Transverse colon (tissue), 4 donors: ENCODE measurements at places on chromosomes 1 and 21. TPM values are rescaled to one million over a fixed set of nuclear protein-coding genes. Genes with fewer than 3 reads are reported as not detected.

DNA sequence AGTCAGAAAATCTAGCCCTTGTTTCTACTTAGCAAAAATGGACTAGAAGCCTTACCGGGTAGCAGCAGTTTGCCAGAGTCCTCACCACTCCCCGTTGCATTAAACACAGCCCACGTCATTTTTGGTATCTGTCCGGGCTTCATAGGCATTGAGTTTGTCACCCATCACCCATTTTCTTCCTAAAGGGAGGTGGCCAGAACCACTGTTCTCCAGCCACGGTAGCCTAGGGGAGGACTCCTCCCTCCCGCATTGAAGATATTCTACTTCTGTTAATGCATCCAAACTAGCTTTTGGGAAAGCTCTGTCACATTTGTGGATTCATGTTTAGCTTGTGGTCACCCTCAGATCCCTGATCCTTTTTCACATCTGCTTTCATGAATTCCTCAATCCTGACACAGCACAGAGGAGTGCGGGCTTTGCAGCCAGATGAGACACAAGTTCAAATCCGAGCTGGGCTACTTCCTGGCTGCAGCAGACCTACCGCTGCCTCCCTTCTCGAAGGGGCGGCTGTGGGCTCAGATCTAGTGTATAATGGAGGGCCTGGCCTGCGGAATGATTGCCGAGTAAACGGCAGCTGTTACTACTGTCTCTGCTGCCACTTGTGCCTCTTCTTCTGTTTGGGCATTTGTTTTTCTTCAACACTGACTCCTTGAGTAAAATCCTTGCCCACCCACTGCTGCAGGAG is 63.2 kb upstream of the EFHD2 start:
- DNase-seq, result no peak
- H3K36me3 ChIP-seq, result no peaks in the 10 kb centered on the region
- no peak overlapping the region for H3K4me3 ChIP-seq
- H3K27ac ChIP-seq, result no peak overlapping the region
- peaks cover 27% of the 10 kb centered on the region for H3K4me1 ChIP-seq
- no peaks in the 10 kb centered on the region for H3K27me3 ChIP-seq

- H3K27me3 ChIP-seq, result no peaks in the 10 kb centered on the region
- H3K27ac ChIP-seq, result no peak overlapping the region
- H3K4me1 ChIP-seq, result no peaks in the 10 kb centered on the region
- DNase-seq, result no peak
- H3K4me3 ChIP-seq, result no peak overlapping the region
- no peaks in the 10 kb centered on the region for H3K36me3 ChIP-seq
These were observed 227.3 kb downstream of the DYRK1A start for GRCh38 chr21:37593740-37594471.

Gene TNFAIP8L2
- 5.1 TPM for total RNA-seq

- no peaks in the 10 kb centered on the region for H3K4me1 ChIP-seq
- no peak for DNase-seq
- peak overlapping the region; percentile 94 for H3K27ac ChIP-seq
- H3K27me3 ChIP-seq, result peaks cover 40% of the 10 kb centered on the region
- H3K36me3 ChIP-seq, result no peaks in the 10 kb centered on the region
These were observed 625 bp upstream of the NEGR1 start for GRCh38 chr1:72283022-72283306.

- H3K4me1 ChIP-seq, result no peaks in the 10 kb centered on the region
- H3K27ac ChIP-seq, result no peak overlapping the region
- H3K36me3 ChIP-seq, result no peaks in the 10 kb centered on the region
- no peak overlapping the region for H3K4me3 ChIP-seq
- H3K27me3 ChIP-seq, result peaks cover 41% of the 10 kb centered on the region
These were observed 14.3 kb upstream of the OLIG2 start for GRCh38 chr21:33011462-33011861.

Gene TFF1
- 25.8 TPM for total RNA-seq

DNA sequence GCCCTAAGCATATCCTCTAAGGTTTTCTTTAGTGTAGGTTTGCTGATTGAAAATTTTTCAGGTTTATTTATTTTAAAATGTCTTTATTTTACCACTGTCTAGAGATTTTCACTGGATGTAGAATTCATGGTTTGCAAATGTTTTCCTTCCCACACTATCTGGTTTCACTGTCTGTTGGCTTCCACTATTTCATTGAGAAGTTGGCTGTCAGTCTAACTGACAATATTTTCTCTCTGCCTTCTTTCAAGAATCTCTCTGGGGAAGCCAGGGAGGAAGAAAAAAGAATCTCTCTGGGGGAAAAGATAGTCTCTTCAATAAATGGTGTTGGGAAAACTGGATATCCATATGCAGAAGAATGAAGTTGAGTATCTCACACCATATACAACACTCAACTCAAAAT is 226.0 kb downstream of the COP1 start:
- H3K27ac ChIP-seq, result no peak overlapping the region
- no peak for DNase-seq
- no peaks in the 10 kb centered on the region for H3K36me3 ChIP-seq
- H3K4me1 ChIP-seq, result no peaks in the 10 kb centered on the region
- no peak overlapping the region for H3K4me3 ChIP-seq

DNA sequence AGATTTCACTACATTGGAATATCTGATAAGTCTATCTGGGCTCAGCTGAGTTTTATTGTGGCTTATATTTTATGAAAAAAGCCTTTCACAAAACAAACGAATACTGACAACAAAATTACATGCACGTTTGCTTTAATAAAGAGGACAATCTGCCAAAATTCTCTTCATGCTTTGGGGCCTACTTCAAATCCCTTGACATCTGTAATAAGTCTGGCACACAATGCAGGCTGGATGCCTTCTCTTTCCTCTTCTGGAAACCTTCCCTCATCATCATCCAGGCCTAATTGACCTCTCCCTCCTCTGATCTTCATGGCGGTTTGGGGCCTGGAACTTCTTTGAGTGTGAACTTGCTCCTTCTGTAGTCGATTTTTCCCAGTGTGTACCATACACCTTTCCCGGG is 70.3 kb downstream of the MAP10 start:
- no peaks in the 10 kb centered on the region for H3K27me3 ChIP-seq
- no peak for DNase-seq
- H3K36me3 ChIP-seq, result no peaks in the 10 kb centered on the region
- no peak overlapping the region for H3K27ac ChIP-seq

DNA sequence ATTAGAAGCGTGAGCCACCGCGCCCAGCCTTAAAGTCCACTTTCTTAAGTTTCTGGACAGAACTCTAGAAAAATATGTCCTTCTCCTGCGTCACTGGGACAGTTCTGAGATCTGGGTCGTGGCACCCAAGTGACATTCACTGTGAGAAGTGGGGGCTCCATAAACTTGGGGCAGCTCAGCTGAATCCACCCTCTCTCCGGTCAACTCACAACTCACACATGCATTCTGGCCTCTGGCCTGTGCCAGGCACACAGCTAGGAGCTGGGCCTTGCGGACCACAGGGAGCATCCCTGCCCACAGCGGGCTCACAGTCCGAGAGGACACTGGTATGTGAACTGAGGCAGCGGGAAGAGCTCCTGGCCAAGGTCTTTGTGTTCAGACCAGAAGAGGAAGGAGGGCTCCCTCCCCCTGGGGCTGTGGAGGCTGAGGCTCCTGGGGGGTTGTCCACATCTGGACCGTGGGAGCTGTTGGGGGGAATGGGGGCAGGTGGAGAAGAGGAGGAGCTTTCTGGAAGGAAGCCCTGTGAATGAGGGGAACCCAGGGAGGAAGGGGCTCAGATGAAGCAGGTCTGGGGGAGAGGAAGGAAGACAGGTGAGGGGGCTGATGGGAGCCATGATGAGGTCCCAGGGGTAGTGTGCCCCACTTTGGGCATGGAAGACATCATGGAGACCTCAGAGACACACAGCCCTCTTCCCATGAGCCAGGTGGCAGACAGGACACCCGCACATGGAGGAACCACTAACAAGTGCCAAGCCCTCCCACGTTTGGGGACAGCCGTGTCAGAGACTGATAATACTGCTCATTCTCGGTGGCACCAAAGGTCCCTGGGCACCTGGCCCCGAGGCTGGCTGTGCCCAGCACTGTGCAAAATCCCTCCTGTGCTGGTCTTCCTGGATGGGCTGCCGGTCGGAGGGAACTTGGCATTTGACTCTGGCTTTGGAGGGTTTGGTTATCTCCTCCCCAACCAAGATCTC is 191.0 kb upstream of the VAMP3 start:
- DNase-seq, result no peak
- no peak overlapping the region for H3K4me3 ChIP-seq
- H3K36me3 ChIP-seq, result no peaks in the 10 kb centered on the region
- no peak overlapping the region for H3K27ac ChIP-seq

DNA sequence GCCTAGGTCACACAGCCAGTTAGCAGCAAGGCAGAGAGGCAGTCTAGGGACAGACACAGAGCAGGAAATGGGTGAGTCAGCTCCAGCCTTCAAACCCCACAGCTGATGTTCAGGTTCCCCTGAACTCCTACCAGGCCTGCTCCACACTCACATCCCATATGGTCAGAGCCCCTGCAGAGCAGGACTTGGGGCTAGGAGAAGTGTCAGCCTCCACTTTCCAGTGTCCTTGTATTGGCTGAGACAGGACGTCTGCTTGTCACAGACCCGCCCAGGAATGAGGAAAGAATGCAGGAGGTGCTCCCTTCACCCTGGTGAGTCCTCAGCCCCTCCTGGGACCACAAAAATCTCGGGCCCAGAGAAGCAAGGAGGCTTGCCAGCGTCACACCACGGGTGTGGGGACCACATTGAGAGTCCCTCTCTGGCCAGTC is 92.5 kb downstream of the LACTBL1 start:
- H3K4me1 ChIP-seq, result no peaks in the 10 kb centered on the region
- no peaks in the 10 kb centered on the region for H3K36me3 ChIP-seq
- no peak overlapping the region for H3K27ac ChIP-seq

Gene CD1E
- total RNA-seq, result not detected

Gene ORC1
- not detected for total RNA-seq

DNA sequence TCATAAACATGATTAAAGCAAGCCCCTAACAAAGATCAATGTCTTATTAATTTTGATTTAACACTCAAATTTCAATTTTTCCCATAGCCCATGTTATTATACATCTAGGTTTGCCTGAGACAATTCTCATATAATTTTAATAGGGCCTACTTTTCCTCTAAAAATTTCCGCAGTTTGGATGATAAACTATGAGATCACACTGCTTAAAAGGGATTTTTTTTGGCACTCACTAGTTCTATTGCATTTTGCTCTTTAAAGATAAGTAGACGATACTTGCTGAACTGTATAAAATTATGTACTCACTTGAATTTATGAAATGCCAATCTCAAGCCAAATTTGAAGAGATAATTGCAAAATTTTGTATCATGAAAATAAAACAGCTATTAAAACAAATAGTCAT is 480.4 kb upstream of the ZRANB2 start:
- H3K27me3 ChIP-seq, result no peaks in the 10 kb centered on the region
- peak overlapping the region; percentile 23 for H3K27ac ChIP-seq
- no peak for DNase-seq
- no peaks in the 10 kb centered on the region for H3K36me3 ChIP-seq
- H3K4me3 ChIP-seq, result no peak overlapping the region
- no peaks in the 10 kb centered on the region for H3K4me1 ChIP-seq

Gene KCNQ4
- total RNA-seq, result 4.0 TPM

DNA sequence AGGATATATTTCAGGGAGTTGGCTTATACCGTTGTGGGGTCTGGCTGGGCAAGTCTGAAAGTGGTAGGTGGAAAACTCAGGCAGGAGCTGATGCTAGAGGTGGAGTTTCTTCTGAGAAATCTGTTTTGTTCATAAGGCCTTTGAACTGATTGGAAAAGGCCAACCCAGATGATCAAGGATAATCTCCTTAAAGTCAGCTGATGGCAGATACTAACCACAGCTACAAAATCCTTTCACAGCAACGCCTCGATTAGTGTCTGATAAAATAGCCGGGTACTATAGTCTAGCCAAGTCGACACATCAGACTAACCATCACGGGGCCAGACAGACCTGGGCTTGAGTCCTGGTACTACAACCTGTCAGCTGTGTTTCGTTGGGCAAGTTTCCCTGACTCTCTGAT is 21.4 kb downstream of the OPRD1 start:
- H3K4me3 ChIP-seq, result no peak overlapping the region
- DNase-seq, result no peak
- no peaks in the 10 kb centered on the region for H3K4me1 ChIP-seq
- peaks cover 6% of the 10 kb centered on the region for H3K27me3 ChIP-seq
- no peaks in the 10 kb centered on the region for H3K36me3 ChIP-seq
- H3K27ac ChIP-seq, result no peak overlapping the region

Gene NEK2
- total RNA-seq, result 1.7 TPM
